EL (cell line): ENCODE measurements at places on chromosomes 7 and 10.

DNA sequence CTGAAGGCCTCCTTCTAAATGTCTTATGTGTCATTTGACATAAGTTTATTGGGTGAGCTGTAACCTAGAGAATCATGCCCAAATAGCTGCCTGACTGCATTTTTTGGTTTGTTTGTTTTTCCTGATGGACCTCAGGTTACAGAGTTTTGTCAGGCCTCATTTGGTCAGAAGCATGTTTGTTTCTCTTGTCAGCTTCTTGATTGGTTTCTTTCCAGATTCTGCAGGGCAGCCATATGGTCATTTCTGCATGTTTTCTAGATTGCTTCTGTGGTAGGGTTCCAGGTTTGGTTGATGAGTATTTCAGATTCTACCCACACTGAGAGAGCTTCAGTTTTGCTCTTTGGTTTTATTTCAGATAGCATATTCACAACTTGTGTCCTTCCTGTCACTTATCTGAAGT, 28.0 kb downstream of the GLCCI1 start:
- DNase-seq, result peak; percentile 28

DNA sequence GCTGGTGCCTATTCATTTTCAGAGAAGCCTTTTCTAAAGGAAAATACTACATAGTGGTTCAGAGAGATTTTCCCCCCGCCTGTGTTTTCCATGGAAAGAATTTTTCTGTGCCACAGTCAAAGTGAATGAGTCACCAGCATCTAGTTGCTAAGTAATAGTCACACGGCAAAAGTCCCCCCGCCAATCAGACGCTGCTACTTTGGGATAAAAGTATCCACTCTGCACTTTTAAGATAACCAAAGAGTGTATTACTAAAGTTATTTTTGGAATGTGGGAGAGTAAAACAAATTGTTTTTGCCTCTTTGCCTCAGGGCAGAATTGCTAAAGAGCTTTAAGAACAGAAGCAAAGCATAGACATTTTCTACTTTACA, 23.5 kb downstream of the ABLIM1 start:
- peak; percentile 97 for DNase-seq

DNA sequence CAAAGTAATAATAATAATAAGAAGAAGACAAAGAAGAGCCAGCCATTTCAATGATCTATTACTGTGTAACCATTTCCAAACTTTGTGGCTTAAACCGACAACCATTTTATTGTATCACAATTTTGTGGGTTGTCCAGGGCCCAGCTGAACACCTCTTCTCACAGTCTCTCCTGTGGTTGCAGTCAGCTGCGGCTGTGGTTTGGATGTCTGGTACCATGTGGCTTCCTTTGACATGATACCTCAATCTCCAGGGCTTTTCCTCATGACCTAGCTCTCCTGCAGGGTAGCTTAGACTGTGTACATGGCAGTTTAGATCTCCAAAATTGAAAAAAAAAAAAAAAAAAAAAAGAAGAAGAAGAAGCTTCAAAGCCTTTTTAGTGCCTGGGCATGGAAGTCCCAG, 72.6 kb upstream of the NFKB2 start:
- no peak for DNase-seq

- no peak for DNase-seq
Measured at GRCh38 chr7:29853789-29854188, 47.5 kb downstream of the WIPF3 start.

GRCh38 chr7:130492523-130493274, 814 bp downstream of the MEST start:
- DNase-seq, result peak; percentile 11

DNA sequence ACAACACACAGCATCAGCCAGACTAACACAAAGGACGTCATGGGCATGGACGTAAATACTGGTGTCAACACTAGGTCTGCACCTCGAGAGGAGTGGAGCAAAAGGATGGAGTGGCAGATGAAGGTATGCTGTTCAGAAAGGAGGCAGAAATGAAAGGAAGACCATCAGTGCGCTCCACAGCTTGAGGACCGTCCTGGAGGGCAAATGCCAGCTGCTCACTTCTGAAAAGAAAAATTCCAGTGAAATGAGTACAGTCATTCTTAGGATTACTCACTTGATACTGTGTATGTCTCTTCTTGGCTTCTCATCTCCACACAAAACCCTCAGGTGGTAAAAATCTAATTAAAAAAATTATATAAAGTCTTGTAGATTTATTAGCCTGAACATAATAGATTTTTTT, 44.8 kb downstream of the EGFR start:
- DNase-seq, result peak; percentile 88

DNA sequence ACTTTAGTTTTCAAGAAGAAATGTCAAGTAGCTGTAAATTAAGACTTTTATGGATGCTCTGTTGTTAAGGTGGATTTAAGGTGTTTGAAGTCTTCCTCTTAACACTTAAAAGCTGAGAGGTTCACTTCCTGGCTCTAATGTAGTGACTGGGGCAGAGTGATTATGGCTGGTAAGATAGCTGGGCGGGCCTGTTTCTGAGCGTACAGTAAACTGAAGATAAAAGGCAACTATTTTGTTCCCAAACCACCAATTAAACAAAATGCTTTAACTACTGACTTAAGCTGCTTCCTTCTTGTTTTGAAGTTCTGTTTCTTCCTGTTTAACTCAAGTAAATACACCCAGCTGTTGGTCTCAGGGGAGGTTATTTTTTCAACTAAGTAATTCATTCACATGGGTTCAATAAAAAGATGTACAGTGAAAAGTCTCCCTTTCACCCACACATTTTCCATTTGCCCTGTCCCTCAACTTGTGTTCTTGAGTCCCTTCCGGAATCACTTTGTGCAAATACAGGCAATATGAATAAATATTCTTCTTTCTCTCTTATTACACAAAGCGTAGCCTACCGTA, 19.3 kb downstream of the VWA2 start:
- DNase-seq, result no peak

- no peak for DNase-seq
Measured at GRCh38 chr10:11863353-11864109, 40.4 kb downstream of the PROSER2 start.

DNA sequence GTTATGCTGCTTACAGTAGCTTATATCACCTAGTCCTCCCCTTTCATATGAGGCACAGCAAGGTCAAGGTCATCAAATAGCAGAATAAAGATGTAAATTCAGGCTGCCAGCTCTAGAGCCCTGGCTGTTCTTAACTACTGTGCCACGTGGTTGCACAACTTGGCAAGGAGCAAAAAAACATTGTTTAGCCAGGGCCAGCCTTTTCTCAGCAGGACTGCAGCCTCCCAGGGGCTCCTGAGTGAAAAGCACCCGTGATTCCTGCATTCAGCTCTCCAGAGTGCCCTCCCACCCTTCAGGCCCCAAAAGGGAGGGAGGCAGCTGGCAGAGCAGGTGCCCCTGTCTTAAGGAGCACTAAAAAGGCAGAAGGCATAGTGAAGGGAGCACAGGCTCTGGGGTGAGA, 31.8 kb upstream of the TM9SF3 start:
- DNase-seq, result no peak

DNA sequence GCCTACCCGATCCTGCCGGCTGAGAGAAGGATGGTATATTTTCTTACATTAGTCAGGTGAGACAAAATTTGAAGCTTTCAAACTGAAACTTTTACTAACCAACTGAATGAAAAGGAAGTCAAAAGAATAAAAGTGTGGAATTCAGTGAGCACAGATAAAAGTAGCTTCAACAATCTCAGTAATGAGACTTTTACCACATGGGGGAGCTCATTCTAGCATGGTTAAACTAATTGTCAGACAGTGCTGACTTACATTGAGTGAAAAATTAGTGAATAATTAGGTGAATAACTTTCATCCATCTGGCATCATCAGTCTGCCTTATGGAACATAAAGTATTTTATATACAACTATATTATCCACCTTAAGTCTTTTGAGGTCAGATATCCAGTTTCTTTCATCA, 8.4 kb downstream of the FAM237B start:
- no peak for DNase-seq
